ENCODE measurements at places on chromosomes 12 and 14. TPM values are rescaled to one million over a fixed set of nuclear protein-coding genes. Genes with fewer than 3 reads are reported as not detected.

DNA sequence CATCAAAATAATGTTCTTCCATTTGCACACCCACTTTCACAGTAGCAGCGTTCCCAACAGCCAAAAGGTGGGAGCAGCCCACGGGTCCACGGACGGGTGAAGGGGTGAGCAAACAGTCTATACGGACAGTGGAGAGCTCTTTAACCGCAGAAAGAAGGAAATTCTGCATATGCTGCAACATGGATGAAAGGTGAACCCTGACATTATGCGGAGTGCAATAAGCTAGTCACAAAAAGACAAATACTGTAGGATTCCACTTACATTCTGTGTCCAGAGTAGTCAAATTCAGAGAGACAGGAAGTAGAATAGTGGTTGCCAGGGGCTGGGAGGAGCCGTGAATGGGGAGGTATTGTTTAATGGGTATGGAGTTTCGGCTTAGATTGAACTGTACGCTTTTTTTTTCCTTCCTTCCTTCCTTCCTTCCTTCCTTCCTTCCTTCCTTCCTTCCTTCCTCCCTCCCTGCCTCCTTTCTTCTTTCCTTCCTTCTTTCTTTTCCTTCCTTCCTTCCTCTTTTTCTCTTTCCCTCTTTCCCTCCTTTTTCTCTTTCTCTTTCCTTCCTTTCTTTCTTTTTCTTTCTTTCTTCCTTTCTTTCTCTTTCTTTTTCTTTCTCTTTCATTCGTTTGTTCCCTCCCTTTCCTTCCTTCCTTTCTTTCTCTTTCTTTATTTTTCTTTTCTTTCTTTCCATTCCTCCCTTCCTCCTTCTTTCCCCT, 15.8 kb upstream of the ANKRD9 start:
- H3K36me3 ChIP-seq = no peaks in the 10 kb centered on the region
- DNase-seq = no peak
- H3K27ac ChIP-seq = peak overlapping the region; percentile 87
- H3K4me1 ChIP-seq = peaks cover 27% of the 10 kb centered on the region
- peak overlapping the region; percentile 75 for H3K4me3 ChIP-seq

- peak overlapping the region; percentile 38 for H3K4me3 ChIP-seq
- no peak for DNase-seq
- no peaks in the 10 kb centered on the region for H3K27me3 ChIP-seq
- peak overlapping the region; percentile 81 for H3K27ac ChIP-seq
Measured at GRCh38 chr12:124713436-124714082, 146.1 kb upstream of the NCOR2 start.

- DNase-seq = no peak
- peaks cover 51% of the 10 kb centered on the region for H3K36me3 ChIP-seq
- no peaks in the 10 kb centered on the region for H3K27me3 ChIP-seq
- H3K4me1 ChIP-seq = no peaks in the 10 kb centered on the region
- H3K27ac ChIP-seq = no peak overlapping the region
- H3K4me3 ChIP-seq = no peak overlapping the region
Measured at GRCh38 chr12:101783150-101783549, 43.9 kb upstream of the SYCP3 start.

GRCh38 chr14:73264885-73265720, 27.8 kb downstream of the PAPLN start:
- H3K27ac ChIP-seq = no peak overlapping the region
- H3K36me3 ChIP-seq = no peaks in the 10 kb centered on the region
- DNase-seq = no peak
- no peaks in the 10 kb centered on the region for H3K27me3 ChIP-seq

DNA sequence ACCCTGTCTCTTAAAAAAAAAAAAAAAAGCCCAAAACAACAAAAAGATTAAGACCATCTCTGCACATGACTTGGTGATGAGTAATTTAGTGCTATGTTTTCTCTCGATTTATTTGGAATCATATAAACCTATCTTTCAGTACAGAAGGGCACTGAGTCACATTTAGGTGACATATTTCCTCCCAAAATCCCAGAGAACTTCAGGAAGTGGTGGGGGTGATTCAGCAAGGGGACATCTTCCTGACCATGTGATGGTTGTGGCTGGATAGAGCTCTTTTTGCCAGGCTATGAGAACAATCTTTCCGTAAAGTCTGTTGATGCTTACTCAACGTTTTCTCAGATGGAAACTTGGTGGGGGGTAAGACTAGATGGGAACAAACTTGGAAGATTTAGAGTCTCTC, 50.0 kb downstream of the PPFIBP1 start:
- no peak overlapping the region for H3K4me3 ChIP-seq
- H3K27me3 ChIP-seq = no peaks in the 10 kb centered on the region
- H3K4me1 ChIP-seq = peaks cover 33% of the 10 kb centered on the region
- H3K36me3 ChIP-seq = no peaks in the 10 kb centered on the region

- DNase-seq = no peak
- H3K36me3 ChIP-seq = peaks cover 93% of the 10 kb centered on the region
- H3K4me3 ChIP-seq = no peak overlapping the region
- no peaks in the 10 kb centered on the region for H3K4me1 ChIP-seq
- no peaks in the 10 kb centered on the region for H3K27me3 ChIP-seq
Measured at GRCh38 chr12:111870706-111871105, 28.7 kb downstream of the MAPKAPK5 start.

DNA sequence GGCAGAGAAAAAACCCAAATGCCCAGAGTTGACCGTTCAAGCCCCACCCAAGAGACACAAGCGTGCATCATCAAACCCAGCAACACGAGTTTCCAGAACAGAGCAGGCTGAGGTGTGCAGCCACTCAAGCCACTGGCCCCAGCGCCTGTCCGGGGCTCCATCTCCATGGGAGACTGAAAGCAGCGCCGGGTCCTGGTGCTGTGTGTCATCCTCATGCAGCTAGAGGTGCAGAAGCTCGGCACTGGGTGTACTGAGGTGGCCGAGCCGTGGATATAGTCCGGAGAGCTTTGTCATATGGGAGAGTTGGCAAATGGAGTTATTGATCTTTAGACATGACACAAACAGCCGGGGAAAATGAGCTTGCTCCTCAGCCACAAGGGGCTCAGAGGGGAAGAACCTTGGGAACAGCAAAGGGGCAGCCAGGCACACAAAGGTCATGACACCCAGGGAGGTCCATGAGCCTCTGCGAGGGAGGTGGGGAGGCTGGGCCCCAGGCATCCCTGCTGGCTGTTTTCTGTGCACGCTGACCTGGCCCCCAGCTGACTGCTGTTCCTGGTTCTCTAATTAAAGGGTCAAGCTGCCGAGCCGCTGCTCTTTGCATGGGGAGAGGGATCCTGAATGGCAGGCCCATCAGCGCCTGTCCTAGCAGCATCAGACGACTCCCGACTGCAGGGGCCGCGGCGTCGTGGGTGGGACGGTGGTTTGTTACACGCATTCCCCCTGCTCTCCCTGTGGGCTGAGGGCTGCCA, 145.4 kb upstream of the SFSWAP start:
- no peaks in the 10 kb centered on the region for H3K4me1 ChIP-seq
- H3K27ac ChIP-seq = no peak overlapping the region
- H3K27me3 ChIP-seq = peaks cover 21% of the 10 kb centered on the region
- no peak overlapping the region for H3K4me3 ChIP-seq
- no peak for DNase-seq
- no peaks in the 10 kb centered on the region for H3K36me3 ChIP-seq

DNA sequence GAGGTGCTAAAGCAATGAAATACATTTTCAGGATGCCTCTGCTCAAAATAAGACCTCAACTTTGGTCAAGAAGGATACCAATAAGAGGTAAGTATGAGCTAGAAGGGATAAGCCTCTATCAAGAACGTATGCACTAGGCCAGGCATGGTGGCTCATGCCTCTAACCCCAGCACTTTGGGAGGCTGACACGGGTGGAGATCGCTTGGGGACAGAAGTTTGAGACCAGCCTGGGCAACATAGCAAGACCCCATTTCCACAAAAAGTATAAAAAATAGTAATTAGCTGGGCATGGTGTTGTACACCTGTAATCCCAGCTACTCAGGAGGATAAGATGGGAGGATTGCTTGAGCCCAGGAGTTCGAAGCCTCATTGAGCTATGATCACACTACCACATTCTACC, 94.7 kb downstream of the PRKAB1 start:
- DNase-seq = no peak
- no peaks in the 10 kb centered on the region for H3K36me3 ChIP-seq
- H3K4me1 ChIP-seq = peaks cover 4% of the 10 kb centered on the region
- H3K27ac ChIP-seq = no peak overlapping the region
- H3K4me3 ChIP-seq = no peak overlapping the region
- no peaks in the 10 kb centered on the region for H3K27me3 ChIP-seq

Gene ADAM20
- 1.5 TPM for total RNA-seq

Gene KLRC4
- not detected for total RNA-seq

Gene CLEC1A
- 9.7 TPM for total RNA-seq

Gene C12orf57
- 181 TPM for total RNA-seq

Data from lower lobe of right lung (tissue), 2 donors.